Stimulated activated CD4-positive, alpha-beta T cell treated with anti-CD3 and anti-CD28 coated beads, TNF-alpha, amount 100 ng/mL, for 24 hours (primary cell): ENCODE measurements at places on chromosomes 5 and 9.

DNA sequence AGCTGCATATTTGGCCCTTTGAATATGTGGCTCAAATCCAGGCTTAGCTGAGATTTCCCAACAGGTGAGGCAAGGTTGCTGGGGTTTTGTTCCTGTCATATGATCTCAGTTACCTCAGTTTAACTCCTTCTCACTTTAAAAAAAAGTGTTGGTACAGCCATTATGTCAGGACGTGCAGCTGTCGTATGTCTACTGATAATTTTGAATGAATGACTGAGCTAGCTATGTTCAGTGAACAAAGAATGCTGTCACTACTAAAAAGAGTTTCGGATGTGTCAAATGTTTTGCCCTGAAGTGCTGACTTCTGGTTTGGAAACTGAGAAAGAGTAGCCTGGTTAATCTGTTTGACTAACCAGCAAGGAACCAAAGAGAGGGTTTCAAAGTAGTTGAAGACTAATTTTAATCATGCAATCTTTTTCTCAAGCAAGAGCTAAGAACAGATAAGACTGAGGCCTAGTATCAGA is 106.3 kb upstream of the NR3C1 start:
- DNase-seq = no peak

GRCh38 chr9:86718388-86719049 is 228.8 kb downstream of the GAS1 start:
- no peak for DNase-seq

DNA sequence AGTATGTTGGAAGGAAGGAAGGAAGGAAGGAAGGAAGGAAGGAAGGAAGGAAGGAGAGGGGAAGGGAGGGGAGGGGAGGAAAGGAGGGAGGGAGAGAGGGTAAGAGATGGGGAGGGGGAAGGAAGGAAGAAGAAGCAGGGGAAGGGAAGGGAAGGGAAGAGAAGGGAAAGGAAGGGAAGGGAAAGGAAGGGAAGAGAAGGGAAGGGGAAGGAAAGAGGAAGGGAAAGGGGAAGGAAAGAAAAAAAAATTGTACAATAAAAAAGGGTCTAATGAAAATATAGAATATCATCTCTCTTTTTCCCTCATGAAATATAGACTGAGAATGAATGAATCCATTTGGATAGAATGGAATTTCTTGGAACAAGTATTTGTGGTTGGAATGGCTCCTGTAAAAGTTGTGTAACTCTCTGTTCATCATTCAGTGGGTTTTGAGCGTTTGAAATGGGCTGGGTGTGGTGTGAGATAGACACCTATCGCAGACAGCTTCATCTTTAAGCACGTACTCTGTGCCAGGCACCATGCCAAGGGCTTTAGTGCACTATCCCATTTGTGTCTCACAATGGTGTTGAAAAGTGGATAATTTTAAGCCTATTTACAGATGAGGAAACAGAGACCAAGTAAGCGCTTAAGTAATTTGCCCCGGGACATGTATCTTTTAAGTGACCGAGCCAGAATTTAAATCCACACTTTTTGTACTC is 11.6 kb upstream of the PAPPA start:
- DNase-seq = no peak

GRCh38 chr9:88736136-88736637 is 201.2 kb downstream of the NXNL2 start:
- DNase-seq = no peak

DNA sequence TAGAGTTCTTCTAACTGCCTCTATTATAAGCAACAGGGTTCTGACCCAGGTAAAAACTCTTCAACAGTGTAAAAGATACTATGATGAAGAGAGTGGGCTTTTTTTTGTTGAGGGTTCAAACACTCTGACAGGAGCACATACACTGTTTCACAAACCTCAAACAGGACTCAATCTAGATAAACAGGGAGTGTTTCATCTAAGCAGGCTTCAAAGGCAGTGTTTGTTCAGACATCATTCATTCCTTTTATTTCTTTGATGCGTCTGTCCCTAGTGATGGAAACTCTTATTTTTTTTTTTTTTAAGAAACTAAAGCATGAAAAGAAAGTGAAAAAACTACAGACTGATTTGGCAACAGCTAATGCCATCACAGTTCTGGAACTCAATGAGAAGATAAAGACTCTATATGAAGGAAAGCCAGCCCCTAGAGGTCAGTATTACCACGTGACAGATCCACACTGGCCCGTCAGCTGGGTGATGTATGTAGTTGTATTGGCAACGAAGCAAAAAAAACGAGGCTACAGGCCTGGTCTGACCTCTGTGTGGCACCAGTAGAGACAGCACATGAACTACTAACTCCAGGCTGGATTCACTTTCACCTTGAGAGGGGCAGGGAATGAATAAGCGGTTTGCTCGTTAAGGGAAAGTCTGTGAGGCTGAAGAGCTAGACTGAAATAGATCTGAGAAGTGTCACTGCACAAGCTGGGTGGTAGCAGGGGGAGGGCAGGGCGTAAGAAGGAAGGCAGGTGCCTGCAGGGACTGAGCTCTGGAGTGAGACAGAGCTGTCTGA is 172.2 kb downstream of the CCDC192 start:
- DNase-seq = no peak

GRCh38 chr5:154117050-154117449 is 73.5 kb upstream of the GALNT10 start:
- DNase-seq = no peak

DNA sequence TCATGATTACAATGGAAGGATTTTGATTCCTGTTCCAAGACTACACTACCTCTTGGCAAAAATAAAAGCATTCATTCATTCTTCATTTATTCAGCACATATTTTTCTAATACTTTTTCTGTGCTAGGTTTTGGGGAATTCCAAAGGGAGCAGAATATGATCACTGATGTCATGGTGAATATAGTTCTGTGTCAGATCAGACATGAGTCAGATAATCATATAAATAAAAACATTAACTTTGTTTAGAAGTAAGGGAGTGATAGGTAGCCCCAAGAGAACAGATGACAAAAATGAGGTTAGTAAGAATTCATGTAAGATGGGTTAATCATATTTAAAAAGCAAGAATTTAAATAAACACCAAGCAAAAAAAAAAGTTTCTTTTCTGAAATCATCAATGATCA is 94.1 kb upstream of the RANBP6 start:
- DNase-seq = no peak

- DNase-seq = no peak
These were observed 409.6 kb upstream of the PAPPA start for GRCh38 chr9:115743709-115744605.
